ENCODE measurements at places on chromosomes 1 and 21. TPM values are rescaled to one million over a fixed set of nuclear protein-coding genes. Genes with fewer than 3 reads are reported as not detected.

Gene TDRD10
- total RNA-seq: not detected

Gene MSH4
- 0.39 TPM for total RNA-seq

Gene CD101
- 0.30 TPM for total RNA-seq

Gene LZIC
- 23.4 TPM for total RNA-seq

Gene CD84
- total RNA-seq: 14.8 TPM

Gene S100A14
- total RNA-seq: 0.34 TPM

Gene MFAP2
- total RNA-seq: not detected

Gene XKR8
- total RNA-seq: 6.0 TPM
